NCI-H1436 treated with DMSO at 0.1 percent for 48 hours (cell line): ENCODE measurements at places on chromosomes 3 and 15.

- DNase-seq, result no peak
Measured at GRCh38 chr3:112437146-112438022, 61.9 kb downstream of the BTLA start.

DNA sequence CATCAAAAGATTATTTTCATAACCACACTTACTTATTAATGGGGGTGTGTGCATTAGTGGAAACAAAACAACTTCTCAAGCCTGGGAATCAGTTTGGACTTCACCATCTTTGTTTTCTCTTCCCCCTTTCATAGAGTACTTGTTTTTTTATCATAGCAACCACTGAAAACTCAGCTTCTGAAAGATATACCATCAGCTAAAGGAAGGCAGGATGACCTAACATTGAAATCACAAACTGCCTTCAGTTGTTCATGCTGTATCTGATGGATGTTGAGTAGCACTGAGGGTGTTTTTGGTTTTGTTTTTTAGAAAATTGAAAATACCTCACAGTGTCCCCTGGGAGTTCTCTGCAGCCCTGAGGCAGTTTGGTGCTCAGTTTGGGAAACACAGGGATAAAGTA is 46.5 kb downstream of the NEK10 start:
- no peak for DNase-seq

GRCh38 chr15:25501828-25502446 is 63.1 kb upstream of the UBE3A start:
- no peak for DNase-seq

DNA sequence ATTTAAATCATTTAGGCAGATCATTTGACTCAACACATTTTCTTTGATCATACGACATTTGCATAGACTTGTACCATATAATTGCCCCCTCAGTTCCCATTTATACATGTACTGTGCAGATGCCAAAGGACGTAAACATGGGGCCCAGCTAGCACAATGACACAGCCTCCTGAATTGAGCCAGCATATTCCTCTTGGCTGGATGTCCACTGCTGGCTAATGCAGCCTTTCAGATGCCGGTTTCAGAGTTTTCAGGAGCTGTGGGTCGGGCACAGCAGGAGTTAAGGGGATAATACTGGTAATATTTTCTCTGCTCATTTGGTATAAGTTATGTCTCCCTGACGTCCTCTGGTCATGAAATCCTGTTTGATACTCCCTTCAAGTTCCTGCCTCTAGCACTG is 39.4 kb downstream of the KAT2B start:
- no peak for DNase-seq

GRCh38 chr3:25457671-25458419 is 29.8 kb downstream of the RARB start:
- no peak for DNase-seq

DNA sequence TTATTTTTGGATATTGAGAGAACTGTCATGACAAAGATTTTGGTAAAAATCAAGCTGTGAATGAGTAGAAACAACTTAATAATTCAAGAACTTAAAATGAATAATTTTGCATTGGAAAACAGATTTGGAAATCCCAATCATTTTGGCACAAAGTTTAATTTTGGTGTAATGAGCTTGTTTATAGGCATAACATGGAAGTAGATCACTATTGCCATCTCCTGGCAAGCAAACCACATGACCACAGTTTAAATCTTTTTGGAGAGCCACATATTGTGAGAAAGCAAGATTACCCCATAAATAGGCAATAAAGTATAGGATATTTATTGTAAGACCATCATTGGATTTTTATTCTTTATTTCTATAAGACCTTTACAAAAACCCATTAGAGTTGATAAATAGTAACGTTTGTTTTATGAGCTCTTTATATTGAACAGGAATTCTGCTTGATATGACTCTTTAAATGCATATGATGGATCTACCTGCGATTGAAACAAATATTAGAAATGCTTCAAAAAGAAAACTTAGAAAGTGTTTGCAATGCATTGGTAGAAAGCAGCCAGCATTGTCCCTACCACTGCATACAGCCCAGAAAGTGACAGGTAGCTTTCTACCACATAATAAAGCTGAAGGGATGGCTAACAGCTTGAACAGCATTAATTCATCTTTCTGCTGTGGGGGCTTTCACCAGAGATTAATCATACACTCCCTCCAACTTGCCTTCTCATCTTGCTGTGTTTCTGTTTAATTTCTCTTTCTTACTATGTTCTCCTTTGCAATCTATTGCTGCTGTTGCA is 766.8 kb downstream of the TBL1XR1 start:
- no peak for DNase-seq

DNA sequence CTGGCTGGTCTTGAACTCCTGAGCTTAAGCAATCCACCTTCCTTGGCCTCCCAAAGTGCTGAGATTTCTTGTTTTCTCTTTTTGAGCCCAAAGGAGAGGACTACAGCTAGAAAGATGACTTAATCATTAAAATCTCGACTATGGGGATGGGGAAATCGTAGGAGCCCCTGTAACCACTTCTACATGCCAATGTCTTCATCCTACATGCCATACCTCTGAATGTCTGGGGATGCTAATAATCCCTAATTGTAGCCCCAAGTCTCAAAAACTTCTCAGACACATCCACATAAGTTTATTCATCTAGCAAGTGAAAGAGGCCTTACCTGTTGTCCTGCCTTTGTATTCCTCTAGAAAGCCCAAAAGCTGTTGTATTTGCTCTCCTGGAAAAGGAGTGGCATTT is 3.7 kb upstream of the RHOV start:
- DNase-seq, result no peak

- DNase-seq, result no peak
Measured at GRCh38 chr15:67396114-67396513, 124.8 kb upstream of the C15orf61 start.
